Mesenteric fat pad (tissue), 1 donor: ENCODE measurements at places on chromosomes 13 and 19. TPM values are rescaled to one million over a fixed set of nuclear protein-coding genes. Genes with fewer than 3 reads are reported as not detected.
A peak's percentile ranks its signal among the peaks of the same experiment; 100 is the strongest.

The LYPD3 gene
- total RNA-seq, result 3.0 TPM

The TUBA3C gene
- total RNA-seq, result not detected

The URAD gene
- total RNA-seq, result 1.7 TPM

The CACTIN gene
- 18.9 TPM for total RNA-seq

The CEACAM8 gene
- 0.13 TPM for total RNA-seq

The GRIN3B gene
- total RNA-seq, result 0.16 TPM

DNA sequence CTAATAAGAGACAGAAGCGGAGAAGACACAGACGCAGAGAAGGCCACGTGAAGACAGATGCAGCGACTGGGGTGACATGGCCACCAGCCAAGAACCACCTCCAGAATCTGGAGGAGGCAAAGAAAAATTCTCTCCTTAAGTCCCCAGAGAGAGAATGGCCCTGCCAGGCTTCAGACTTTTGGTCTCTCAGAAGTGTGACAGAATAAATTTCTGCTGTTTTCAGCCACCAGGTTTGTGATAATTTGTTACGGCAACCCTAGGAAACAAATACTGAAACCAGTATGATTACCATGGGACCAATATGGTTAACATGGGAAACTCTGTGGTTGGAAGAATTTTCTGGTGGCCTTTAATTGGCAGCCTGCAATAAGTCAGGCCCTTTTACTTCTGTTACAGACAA, 63.9 kb upstream of the DOCK9 start:
- no peak for DNase-seq

DNA sequence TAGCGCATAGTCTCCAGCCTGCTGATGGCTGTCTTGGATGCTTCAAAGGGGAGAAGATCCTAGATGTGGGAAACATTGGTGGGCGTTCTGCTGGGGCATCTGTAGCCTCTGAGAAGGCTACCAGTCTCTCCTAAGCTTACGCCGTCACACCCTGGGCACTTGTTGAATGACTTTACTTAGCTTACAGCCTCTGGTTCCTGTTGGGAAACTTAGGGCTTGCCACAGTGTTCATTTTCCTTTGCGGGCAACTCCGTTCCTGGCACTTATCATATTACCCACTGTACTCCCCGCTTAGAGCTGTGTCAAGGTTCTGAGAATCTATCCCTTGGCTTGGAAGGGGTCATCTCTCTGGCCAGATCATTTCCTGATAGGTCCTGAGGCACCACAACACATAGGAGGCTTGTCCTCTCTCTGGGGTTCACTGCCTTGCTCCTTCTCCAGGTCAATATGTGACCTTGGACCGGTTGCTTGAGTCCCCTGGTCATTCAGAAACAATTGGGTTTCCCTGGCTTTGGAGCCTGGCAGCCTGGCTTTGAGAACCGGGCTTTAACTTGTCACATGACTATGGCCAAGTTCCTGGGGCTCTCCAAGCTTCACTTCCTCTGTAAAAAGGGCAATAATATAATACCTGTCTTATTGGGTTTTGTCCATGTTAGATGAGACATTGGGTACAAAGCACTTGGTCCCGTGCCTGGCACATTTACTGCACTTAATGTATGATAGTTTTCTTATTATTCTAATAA, 20.5 kb upstream of the ALOX5AP start:
- DNase-seq, result no peak

- DNase-seq, result no peak
Measured at GRCh38 chr13:95480131-95480545, 72.4 kb upstream of the CLDN10 start.

DNA sequence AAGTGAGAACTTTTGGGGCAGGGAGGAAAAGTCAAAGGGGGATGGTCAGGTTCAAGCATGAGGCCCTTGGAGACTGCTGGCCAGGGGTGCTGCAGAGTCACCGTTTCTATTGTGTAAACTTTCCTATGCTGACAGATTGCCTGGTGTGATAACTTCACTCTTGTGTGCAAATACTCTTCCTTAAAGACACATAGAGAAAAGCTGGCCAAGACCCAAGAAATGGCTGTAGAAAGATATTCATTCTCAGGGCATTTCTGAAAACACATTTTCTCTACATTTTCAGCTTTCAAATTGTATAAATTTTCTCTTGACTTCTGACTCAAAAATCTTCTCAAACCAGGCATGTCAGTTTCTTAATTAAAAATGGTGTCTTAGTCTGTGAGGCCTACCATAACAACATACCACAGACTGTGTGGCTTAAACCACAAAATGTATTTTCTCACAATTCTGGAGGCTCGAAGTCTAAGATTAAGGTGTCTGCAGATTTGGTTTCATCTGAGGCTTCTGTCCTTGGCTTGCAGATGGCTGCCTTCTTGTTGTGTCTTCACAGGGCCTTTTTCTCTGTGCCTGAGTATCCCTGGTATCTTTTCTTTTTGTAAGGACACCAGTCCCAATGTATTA, 304.5 kb downstream of the KCNRG start:
- no peak for DNase-seq

DNA sequence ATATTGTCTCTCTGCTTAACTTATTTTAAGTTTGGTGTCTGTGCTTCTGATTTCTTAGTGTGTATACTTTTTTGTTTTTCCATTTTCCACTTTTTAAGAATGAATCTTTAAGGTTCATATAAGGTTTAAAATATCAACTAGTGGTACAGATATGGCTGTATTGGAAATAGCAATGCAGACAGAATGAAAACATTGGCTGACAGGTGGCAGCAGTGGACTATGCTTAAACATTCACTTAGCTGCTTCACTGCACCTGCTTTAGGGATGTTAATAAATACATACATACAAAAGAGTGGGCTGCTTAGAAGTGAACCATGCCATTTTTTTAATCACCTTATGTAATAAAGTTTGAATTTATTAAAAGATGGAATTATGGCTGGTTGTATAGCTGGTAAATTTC, 27.3 kb downstream of the TM9SF2 start:
- DNase-seq, result no peak

DNA sequence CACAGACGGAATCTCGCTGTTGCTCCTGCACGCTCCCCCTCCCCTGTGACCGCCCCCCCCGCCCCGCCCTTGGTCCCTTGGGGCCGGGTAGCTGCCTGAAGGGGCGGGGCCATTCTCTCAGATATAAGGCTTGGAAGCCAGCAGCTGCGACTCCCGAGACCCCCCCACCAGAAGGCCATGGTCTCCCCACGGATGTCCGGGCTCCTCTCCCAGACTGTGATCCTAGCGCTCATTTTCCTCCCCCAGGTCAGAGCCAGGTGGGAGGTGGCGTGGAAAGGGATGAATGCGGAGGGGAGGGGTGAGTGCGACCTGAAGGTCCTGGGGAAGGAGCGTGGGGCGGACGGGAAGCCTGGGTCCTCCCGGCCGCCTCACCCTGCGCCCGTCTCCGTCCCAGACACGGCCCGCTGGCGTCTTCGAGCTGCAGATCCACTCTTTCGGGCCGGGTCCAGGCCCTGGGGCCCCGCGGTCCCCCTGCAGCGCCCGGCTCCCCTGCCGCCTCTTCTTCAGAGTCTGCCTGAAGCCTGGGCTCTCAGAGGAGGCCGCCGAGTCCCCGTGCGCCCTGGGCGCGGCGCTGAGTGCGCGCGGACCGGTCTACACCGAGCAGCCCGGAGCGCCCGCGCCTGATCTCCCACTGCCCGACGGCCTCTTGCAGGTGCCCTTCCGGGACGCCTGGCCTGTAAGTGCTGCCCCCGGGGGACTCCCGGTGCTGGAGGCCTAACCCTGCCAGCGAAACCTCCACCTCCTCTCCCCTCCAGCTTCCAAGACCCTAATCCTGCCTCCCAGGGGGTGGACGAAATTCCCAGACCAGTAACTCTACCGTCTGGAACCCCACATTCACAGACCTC, at the start of gene DLL3:
Gene DLL3, plus strand, starts transcription at position 150 of the 845 bp plus-strand sequence. Its CDS starts 28 bp downstream, at position 178.
- DNase-seq, result no peak

- DNase-seq, result no peak
Measured at GRCh38 chr19:6232601-6233055, 47.1 kb downstream of the MLLT1 start.

DNA sequence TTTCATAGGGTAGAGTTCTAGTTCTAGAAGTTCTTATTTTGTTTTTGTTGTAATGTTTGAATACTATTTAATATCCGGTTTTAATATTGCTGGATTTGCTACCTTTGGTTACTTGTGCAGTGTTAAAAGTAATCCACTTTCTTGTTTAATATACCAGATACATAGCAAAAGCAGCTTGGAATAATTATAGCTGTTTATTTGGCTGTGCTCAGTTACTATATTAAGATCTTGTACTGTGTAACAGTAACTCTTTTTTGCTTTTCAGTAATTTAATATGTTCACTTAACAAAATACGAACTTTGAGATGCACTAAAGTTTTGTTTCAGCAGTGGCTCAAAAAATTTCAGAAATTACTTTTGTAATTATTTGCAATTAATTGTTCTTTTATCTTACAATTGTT, 50.9 kb downstream of the AKAP11 start:
- no peak for DNase-seq

- no peak for DNase-seq
Measured at GRCh38 chr13:47230155-47230554, 333.3 kb upstream of the HTR2A start.

DNA sequence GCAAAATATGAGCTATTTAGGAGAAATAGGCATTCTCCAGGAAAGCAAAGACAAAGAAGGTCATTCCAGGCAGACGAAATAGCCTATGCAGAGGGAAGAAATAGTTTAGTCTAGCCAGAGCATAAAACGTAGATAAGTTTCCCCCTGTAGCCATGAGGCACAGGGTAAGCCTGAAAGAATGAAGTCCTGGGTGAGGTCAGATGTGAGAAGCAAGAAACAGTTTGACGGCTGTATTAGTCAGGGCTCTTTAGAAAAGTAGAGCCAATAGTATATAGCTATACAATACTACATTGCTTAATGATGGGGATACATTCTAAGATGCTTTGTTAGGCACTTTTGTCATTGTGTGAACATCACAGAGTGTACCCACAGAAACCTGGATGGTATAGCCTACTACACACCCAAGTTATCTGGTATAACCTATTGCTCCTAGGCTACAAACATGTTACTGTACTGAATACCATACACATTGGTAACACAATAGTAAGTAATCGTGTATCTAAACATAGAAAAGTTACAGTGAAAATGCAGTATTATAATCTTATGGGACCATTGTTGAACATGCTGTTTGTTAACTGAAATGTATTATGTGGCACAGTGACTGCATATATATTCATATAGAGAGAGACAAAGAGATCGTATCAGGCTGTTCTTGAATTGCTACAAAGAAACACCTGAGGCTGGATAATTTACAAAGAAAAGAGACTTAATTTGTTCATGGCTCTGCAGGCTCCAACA, 59.3 kb upstream of the WDFY2 start:
- no peak for DNase-seq

DNA sequence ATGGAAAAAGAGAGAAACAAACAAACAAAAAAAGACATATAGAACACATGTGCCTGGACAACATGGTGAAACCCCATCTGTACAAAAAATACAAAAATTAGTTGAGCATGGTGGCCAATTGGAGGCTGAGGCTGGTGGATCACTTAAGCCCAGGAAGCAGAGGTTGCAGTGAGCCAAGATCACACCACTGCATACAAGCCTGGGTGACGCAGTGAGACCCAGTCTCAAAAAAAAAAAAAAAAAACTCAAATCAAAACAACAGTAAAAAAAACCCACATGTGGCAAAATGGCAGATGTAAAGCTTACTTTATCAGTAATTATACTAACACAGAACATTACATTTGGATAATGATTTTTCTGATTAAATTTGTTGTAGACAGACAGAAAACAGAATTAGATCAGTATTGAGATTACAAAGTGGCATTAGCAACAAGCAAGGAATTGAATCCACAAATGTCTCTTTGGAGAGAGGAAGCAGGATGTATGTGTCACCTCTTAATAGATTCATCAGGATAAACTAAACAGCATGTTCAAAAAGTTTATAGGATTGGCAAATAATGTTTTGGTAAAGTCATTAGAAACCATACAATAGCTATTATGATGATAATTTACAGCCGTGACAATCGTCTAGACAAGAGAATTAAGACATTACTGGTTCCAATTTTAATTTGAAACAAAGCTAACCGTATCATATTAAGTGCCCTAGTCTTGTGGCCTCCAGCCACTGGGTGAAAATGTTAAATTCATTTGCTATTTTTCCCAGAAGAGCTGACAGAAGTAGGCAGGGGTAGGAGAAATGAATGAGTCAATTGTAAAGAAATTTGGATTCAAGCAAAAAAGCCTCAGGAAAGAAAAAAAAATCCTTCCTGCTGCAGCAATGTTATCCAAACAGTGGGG, 206.0 kb downstream of the FGF14 start:
- DNase-seq, result no peak

- peak; percentile 72 for DNase-seq
Measured at GRCh38 chr19:28554321-28555091, 658.4 kb downstream of the UQCRFS1 start.

GRCh38 chr13:102724923-102725322, 30.1 kb upstream of the METTL21C start:
- no peak for DNase-seq

GRCh38 chr19:1985588-1986356, 29.7 kb downstream of the BTBD2 start:
- no peak for DNase-seq

GRCh38 chr13:37457612-37458011, 141.0 kb downstream of the POSTN start:
- DNase-seq, result no peak

GRCh38 chr13:28655561-28655960, 3.4 kb upstream of the POMP start:
- no peak for DNase-seq

DNA sequence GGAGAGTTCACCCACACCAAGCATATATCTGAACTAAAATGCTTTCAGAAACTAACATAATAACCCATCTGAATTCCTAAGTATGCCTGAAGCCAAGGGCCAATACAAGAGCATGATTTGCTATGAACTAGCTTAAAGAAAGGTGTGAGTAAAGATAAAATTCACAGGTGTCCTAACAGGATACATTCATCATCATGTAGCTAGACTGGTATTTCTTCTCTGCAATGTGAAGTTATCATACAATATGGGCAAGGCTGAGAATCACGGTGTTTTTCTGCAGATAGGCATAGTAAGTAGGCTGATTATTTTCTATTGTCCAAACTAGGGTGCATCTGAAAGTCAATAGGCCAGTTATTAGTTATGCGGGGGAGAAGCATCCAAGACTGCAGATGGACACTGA, 63.1 kb downstream of the STK24 start:
- no peak for DNase-seq

- no peak for DNase-seq
Measured at GRCh38 chr19:46364359-46364758, 17.5 kb downstream of the PPP5C start.
